ENCODE measurements at places on chromosomes 4 and X. TPM values are rescaled to one million over a fixed set of nuclear protein-coding genes. Genes with fewer than 3 reads are reported as not detected.

TRPC3 gene
- total RNA-seq: 0.15 TPM

ARHGEF38 gene
- not detected for total RNA-seq

SLIT2 gene
- 4.9 TPM for total RNA-seq

HTN3 gene
- not detected for total RNA-seq

CCDC120 gene
- total RNA-seq: 0.87 TPM

EFHC2 gene
- 7.0 TPM for total RNA-seq

CWH43 gene
- not detected for total RNA-seq

CLTRN gene
- 0.87 TPM for total RNA-seq

VCX3B gene
- total RNA-seq: not detected

PNMA5 gene
- not detected for total RNA-seq

GRIA3 gene
- total RNA-seq: 1.3 TPM

FGG gene
- not detected for total RNA-seq

PABPC1L2B gene
- total RNA-seq: not detected

SUV39H1 gene
- total RNA-seq: 3.9 TPM

ASMT gene
- not detected for total RNA-seq

BEX1 gene
- not detected for total RNA-seq

CENPVL2 gene
- total RNA-seq: not detected

MAGEB16 gene
- not detected for total RNA-seq

NOP14 gene
- total RNA-seq: 17.0 TPM

NUDT10 gene
- not detected for total RNA-seq

SRPK3 gene
- 34.8 TPM for total RNA-seq

SPATA18 gene
- 0.83 TPM for total RNA-seq

IGFBP7 gene
- total RNA-seq: 635 TPM

CT55 gene
- not detected for total RNA-seq

GNRHR gene
- not detected for total RNA-seq

FAAH2 gene
- total RNA-seq: 0.32 TPM

AFAP1 gene
- total RNA-seq: 5.1 TPM

GUCY2F gene
- total RNA-seq: not detected

AGTR2 gene
- not detected for total RNA-seq

SPANXB1 gene
- total RNA-seq: not detected

SHROOM2 gene
- total RNA-seq: 0.13 TPM

PCGF3 gene
- total RNA-seq: 22.9 TPM

VCX2 gene
- total RNA-seq: not detected

ERVMER34-1 gene
- total RNA-seq: 10.2 TPM

ADAMTS3 gene
- total RNA-seq: 0.86 TPM

MSN gene
- total RNA-seq: 141 TPM

FDCSP gene
- not detected for total RNA-seq

PTTG2 gene
- total RNA-seq: not detected

XAGE2 gene
- not detected for total RNA-seq

ANXA3 gene
- total RNA-seq: 72.5 TPM

MAGEA9B gene
- total RNA-seq: not detected

RAI2 gene
- total RNA-seq: 15.5 TPM

TIMM8A gene
- 25.4 TPM for total RNA-seq

CLIC2 gene
- 24.2 TPM for total RNA-seq

PASD1 gene
- not detected for total RNA-seq

BMPR1B gene
- 2.1 TPM for total RNA-seq

GYPB gene
- not detected for total RNA-seq

FGFBP2 gene
- total RNA-seq: 1.3 TPM

DCAF12L1 gene
- not detected for total RNA-seq

CTSO gene
- total RNA-seq: 8.8 TPM

EDA gene
- 9.4 TPM for total RNA-seq

RBM46 gene
- not detected for total RNA-seq

ATP8A1 gene
- total RNA-seq: 18.9 TPM

TCEAL7 gene
- total RNA-seq: 5.3 TPM

RBM47 gene
- total RNA-seq: 5.7 TPM

Data from heart right ventricle (tissue), 16 donors.